ENCODE measurements at places on chromosomes 6 and 20.
A peak's percentile ranks its signal among the peaks of the same experiment; 100 is the strongest.

DNA sequence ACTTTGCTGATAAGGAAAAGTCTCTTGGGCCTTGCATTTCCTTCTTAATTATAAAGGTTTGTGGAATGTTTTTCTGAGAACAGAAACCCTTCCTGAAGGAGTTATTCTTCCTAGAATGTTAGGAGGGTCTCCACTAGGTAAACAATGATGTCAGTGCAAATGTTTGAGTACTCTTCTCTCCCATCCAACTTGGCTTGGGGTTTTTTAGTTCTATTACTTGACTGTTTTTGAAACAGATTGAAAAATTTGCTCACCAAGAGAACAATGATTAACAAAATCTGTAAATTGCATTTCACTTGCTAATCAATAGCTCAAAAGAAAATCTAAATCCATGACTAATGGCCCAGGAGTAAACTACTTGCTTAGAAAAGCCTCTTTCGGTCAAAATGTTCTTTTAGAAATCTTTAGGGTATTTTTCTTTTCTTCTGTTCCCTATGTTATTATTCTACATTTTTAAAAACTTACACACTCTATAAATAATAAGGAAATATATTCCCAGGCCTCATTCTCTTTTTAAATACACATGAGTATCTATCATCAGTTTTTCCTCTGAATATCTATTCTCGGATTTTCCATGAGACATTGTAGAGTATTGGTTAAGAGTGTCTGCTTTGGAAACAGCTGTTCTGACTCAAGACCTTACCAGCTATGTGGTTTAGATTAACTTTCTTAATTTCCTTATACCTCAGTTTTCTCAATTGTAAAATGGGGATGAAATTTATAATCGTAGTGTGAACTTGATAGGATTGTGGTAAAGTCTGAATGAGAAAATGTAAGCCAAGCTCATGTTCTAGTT is 234.2 kb upstream of the CITED2 start:
- no peak for DNase-seq

GRCh38 chr6:163965426-163966348 is 551.2 kb downstream of the QKI start:
- DNase-seq = peak; percentile 70

- DNase-seq = no peak
These were observed 18.9 kb downstream of the SCGN start for GRCh38 chr6:25670793-25671513.

- DNase-seq = no peak
These were observed 157.9 kb downstream of the CD83 start for GRCh38 chr6:14275493-14275851.

DNA sequence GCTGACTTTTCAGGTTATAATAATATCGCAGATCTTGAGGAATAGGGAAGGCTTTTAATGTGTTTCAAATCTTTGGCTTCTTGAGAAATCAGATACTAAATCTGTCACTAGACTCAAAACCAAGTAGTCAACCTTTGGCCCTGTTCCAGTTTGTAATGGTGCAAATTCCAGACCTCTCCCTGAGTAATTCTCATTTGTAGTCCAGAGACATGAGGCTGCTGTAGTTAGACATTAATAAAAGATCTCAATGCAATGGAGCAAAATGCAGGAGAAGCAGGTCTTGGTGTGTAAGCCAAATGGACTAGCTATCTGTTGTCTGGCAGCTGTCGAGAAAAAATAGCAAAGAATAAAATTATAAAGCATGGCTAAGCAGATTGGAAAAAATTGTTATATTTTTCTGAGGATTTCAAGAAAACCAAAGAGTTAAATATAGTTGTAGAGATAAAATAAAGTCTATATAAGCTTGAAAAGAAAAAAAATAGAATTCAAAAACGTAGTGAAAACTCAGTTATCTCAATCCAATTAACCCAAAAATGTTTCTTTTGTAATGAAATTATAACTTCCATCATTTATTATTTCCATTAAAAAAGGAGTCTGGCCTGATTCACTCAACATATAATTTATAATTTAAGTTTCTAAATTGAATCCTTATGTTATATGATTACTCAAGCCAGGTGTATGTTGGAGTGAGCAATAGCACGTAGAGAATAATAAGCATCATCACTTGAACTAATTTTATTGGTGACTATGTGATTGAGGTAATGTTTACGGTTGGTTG is 161.5 kb upstream of the ADGRB3 start:
- DNase-seq = no peak

DNA sequence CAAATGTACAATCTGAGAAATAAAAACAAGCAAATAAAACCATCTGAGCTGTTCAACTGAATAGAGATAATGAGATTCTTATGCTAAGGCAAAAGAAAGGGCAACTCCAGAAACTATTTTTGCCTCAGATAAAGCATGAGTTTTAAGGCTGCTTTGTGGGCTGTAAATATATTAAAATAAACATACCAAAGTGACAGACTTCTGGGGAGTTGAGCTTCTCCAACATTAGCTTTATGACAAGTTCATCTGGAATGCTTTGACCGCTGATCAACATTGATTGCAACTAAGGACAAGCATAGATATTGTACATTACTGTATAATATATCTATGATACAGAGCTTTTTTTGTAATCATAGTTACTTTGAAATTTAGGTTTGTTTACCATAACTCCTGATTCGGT is 19.3 kb downstream of the AK9 start:
- no peak for DNase-seq

DNA sequence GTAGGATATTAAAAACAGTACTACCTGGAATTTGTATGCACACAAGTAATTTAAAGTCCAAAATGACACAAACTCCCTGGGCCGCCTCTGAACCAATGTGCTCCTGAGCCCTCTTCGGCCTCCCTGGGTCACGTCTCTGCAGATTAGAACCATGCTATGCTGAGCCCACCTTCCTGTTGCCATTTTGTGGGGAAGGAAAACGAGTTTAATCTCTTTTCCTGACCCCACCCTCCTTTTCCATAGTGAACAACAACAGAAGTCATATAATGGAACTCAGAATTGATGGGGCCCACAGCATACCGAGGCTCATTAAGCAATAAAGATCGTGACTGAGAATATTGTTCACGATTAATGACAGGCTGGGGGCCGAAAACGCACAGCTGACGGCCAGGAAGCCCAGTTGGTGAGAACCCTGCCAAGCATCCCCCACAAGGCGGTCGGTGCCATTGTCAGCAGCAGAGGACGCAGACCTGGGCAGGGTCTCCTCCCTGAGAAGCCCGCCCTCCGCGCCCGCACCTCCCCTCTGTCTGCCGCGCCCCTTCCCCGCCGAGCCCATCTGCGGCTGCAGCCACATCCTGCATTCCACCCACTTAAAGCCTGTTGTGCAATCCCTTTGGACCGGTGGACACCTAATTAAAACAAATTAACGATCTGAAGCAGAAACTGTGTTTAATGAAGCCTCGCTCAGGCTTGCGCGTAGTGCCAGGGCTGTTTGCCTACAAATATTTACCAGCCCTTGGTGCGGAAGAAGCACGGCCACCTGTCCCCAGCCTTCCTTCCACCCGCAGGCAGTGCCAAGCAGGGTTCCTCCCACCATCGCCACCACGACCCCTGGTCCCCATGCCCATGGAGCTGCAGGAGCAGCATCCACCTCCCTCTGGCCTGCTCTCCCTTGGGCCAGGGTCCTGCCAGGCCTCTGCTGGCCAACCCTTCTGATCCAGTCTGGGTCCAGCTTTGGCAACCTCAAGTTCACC is 68.1 kb downstream of the DLL1 start:
- peak; percentile 86 for DNase-seq

DNA sequence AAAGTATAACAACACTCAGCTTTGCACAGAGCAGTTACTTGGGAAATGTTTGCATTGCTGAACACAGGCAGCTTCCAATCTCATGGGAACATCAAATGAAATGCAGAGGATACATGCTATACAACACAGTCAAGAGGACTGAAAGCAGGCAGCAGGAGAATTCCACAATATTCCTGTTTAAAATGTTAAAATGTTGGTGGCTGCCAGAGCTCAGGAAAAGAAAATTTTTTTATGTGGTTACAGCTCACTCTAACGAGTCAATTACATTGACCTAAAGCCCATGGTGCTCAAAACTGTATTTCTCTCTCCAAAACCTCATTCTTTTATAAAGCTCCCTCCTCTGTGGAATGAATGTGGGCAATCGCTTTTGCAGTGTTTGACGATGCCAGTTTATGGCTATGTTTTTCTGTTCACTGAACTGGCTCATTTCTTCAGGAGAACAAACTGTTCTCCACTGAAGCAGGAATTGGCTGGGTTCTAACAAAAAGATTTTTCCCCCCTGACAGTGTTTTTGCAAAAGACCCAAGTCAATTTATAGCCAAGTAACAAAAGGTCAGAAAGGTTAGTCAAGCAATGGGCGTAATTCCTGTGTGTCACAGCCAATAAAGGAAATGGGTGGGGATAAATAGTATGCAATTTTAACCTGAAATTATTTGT is 69.0 kb downstream of the ZHX3 start:
- DNase-seq = no peak

DNA sequence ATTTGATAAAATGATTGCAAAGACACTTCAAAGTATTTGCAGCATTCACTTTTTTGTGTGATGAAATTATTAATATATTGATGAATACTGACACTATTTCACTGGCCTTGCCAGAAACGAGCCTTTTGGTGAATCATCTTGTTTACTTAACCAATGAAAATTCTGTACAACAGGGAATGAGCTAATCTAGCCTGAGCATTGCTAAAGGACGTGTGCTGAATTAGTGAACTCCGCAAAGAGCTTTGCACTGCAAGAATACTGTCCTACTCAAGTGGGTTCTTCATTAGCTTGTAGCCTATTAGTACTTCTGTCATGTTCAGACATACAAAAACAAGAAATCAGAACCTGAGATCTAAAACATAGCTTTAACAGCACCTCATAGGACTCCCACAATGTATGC is 172.0 kb upstream of the NRSN1 start:
- no peak for DNase-seq

DNA sequence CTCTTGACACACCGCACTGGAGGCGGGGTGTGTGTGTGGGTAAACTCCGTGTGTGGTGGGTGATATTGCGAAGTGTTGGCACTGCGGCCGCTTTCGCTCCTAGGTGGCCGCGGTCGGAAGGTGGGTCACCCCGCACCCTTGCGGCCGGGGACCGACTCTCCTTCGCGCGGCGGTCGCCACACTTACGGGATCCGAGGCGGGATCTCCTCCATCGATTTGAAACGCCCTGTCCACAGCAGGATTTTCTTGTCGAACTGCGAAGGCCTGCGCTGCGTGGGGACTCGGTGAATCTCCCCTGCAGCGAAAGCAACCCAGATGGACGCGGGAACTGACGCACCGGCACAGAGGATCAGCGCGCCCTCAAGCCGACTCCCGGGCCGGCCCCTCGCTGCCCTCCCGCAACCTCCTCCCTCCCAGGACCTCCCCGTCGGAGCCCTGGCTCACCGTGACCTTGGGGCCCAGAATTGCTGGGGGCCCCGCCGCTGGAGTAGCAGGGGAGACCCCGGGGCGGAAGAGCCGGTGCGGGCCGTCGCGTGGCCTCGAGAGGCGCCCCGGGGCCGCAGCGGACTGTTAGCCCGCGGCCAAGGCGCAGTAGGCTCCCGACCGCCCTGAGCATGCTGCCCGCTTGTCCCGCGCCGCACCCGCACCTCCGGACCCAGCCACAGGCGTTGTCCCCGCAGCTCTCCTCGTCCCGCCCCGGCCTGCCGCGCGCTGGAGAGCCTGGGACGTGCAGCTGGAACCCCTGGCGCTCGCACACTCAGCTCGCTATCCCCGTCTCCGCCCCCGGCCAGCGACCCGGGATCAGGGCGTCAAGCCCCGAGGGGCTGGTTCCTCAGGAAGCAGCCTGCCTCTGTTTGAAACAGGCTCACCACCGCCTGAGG is at the start of gene FAM162B:
Gene FAM162B, minus strand, starts transcription at position 759 of the 881 bp plus-strand sequence. Its CDS starts 143 bp downstream, at position 616.
- no peak for DNase-seq

GRCh38 chr6:50185006-50185405 is 135.3 kb upstream of the DEFB112 start:
- no peak for DNase-seq

- DNase-seq = no peak
These were observed 34.2 kb upstream of the CDH4 start for GRCh38 chr20:61217848-61218247.

GRCh38 chr6:10598084-10598960 is 77.2 kb downstream of the GCNT2 start:
- DNase-seq = no peak

DNA sequence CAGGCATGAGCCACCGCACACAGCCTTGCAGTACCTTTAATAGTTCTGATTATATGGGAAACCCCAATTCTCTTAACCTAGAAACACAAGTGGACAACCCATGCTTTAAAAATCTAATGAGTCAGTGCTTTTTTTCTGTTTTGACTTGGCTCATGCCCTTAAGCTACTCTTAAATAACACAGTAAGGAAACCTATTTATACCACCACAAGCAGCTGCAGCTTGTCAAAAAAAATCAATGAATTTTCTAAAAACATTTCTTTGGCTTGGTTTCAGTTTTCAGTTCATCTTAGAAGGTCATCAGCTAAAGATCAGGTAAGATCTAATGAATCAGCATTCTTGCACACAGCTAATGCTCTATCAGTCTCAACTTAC is 124.1 kb upstream of the DST start:
- DNase-seq = no peak

- no peak for DNase-seq
These were observed 193.3 kb downstream of the UTRN start for GRCh38 chr6:144478483-144478882.

- DNase-seq = no peak
These were observed 227.2 kb downstream of the TMEM242 start for GRCh38 chr6:157096105-157096504.

DNA sequence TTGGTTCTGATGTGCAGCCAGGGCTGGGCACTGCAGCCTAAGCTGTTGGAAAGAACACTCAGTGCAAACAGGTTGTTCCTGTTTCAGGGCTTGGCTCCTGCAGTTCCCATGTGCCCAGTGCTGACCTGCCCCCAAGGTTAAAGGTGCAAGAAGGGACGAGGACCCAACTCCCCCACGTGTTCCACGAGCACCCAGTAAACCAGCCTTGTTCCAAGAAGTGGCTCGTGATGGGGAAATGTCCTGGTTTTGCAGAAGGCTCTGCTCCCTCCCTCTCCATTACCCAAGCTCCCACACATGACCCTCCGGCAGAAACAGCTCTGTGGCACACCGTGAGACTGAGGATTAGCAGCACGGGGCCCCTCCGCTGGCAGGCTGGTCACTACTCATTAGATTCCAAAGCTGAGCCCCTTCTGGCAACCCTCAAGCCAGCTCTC is 9.4 kb downstream of the ACSS1 start:
- DNase-seq = no peak

DNA sequence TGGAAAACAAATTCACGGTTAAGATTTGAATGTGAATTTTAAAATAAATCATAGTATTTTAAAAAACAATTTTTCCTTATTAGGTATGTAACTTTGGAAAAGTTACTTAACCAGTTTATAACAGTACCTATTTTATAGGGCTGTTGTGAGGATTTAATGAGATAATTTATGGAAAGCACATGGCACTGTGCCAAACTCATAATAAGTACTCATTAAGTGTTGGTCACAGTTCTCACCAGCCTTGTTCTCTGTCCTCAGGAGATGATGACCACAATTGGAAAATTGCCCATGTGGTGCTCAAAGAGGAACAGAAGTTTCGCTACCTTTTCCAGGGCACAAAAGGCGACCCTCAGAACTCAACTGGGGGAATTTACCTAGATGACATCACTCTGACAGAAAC is 39.6 kb downstream of the MEP1A start:
- no peak for DNase-seq

Measured in DMS153 (cell line).